ENCODE measurements at places on chromosomes 13 and 19. TPM values are rescaled to one million over a fixed set of nuclear protein-coding genes. Genes with fewer than 3 reads are reported as not detected.

DNA sequence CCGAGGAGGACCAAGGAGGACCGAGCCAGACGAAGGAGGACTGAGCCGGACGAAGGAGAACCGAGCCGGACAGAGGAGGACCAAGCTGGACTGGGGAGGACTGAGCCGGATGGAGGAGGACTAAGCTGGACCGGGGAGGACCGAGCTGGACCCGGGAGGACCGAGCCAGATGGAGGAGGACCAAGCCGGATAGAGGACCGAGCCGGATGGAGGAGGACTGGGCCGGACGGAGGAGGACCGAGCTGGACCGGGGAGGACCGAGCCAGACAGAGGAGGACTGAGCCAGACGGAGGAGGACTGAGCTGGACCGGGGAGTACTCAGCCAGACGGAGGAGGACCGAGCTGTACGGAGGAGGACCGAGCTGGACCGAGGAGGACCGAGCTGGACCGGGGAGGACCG is 3.2 kb downstream of the PIP5K1C start:
- H3K4me3 ChIP-seq = no peak overlapping the region
- no peak overlapping the region for H3K27ac ChIP-seq
- no peaks in the 10 kb centered on the region for H3K36me3 ChIP-seq
- H3K27me3 ChIP-seq = no peaks in the 10 kb centered on the region
- no peak for DNase-seq
- H3K4me1 ChIP-seq = peaks cover 20% of the 10 kb centered on the region

GRCh38 chr13:101965096-101965495 is 436.8 kb downstream of the FGF14 start:
- no peak overlapping the region for H3K4me3 ChIP-seq
- DNase-seq = no peak
- no peaks in the 10 kb centered on the region for H3K36me3 ChIP-seq
- no peaks in the 10 kb centered on the region for H3K4me1 ChIP-seq
- H3K27me3 ChIP-seq = no peaks in the 10 kb centered on the region

- H3K27ac ChIP-seq = no peak overlapping the region
- no peaks in the 10 kb centered on the region for H3K27me3 ChIP-seq
- H3K36me3 ChIP-seq = peaks cover 27% of the 10 kb centered on the region
- H3K4me3 ChIP-seq = peak overlapping the region; percentile 51
- peaks cover 32% of the 10 kb centered on the region for H3K4me1 ChIP-seq
Measured at GRCh38 chr19:939922-940321, 14.1 kb downstream of the ARID3A start.

- peaks cover 42% of the 10 kb centered on the region for H3K36me3 ChIP-seq
- DNase-seq = peak; percentile 58
- peak overlapping the region; percentile 94 for H3K27ac ChIP-seq
- peaks cover 36% of the 10 kb centered on the region for H3K4me1 ChIP-seq
- H3K4me3 ChIP-seq = peak overlapping the region; percentile 99
- H3K27me3 ChIP-seq = no peaks in the 10 kb centered on the region
Measured at GRCh38 chr19:39996218-39996810, 546 bp upstream of the ZNF546 start.

- DNase-seq = no peak
- peak overlapping the region; percentile 92 for H3K4me3 ChIP-seq
- peak overlapping the region; percentile 76 for H3K27ac ChIP-seq
- H3K4me1 ChIP-seq = peaks cover 43% of the 10 kb centered on the region
- H3K36me3 ChIP-seq = peaks cover 7% of the 10 kb centered on the region
Measured at GRCh38 chr19:42397263-42398166, 7.4 kb upstream of the CNFN start.

DNA sequence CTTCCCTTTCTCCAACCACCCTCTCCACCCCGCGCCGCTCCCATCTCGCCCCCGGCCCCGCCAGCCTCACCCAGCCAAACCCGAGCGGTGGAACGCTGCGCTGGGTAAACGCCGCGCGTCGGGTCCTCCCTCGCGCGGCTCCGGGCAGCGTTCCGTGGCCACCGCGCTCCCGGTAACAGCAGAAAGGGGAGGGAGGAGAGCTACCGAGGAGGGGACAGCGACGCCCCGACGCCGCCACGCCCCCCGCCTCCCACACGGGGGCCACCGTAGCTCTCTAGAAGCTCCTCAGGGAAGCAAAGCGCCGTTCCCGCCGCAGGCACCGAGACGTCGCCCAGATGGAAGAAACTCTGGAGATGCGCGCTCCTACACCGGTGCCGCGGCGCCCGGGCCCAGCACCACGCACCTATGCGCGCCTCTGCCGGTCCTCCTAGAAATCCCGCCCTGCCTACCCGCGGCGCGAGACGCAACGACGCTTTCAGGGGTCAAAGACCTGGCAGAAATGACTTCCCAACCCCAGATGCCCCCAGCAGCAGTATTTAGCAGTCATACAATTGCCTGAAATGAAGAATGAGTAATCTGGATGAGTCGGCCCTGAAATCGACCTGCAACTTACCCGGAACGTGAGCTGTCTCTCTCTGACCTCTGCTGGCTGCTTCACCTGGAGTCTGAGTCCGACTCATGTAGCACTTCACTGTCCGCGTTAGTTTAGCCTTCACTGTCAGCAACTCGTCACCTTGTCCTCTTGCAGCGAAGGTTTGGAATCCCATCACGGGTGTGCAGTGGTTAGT is at the start of gene RUBCNL:
RUBCNL (minus strand) TSS at position 189 of the 788 bp plus-strand sequence. CDS start 14,777 bp downstream, outside the sequence.
- H3K4me3 ChIP-seq = peak within 1 kb of the TSS; percentile 50
- H3K36me3 ChIP-seq = no peaks in the 10 kb centered on the region
- no peak for DNase-seq
- H3K27me3 ChIP-seq = peaks cover 44% of the 10 kb centered on the region

DNA sequence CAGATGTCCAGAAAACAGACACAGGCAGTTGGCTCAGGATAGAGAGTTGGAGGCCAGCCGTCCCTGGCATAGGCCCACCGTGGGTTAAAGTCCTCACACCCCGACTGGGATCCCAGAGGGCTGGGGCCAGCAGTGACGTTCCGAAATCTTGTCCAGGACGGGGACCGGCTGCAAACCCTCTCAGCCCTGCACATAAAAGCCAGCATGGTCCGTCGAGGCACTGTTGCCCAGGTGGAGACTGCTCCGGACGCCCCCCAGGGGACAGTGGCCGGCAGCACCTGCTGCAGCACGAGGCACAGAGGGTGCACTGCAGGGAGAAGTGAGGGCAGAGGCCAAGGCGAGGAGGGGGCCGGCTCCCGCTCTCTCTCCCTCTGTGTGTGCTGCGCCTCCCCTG is 4.3 kb upstream of the IFNL2 start:
- H3K36me3 ChIP-seq = no peaks in the 10 kb centered on the region
- peaks cover 43% of the 10 kb centered on the region for H3K27me3 ChIP-seq
- H3K4me3 ChIP-seq = no peak overlapping the region
- no peaks in the 10 kb centered on the region for H3K4me1 ChIP-seq

DNA sequence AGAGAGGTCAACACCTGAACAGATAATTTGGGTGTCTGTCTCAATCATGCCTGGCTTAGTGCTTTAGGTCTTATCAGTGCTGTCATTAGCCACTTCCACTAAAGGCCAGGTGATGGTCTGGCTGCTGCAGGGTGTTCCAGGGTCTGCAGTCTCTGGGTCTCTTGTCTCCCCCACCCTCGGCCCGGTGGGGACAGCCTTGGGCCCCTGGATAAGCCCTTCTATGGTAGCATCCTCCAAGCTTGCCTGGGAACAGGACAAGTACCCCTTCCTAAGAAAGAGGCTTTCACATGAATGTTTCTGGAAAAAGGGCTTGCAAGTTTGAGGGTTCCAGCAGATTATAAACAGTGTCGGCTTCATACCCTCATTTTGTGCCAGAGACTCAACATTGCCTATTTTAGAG is 29.3 kb upstream of the ZNF536 start:
- H3K27ac ChIP-seq = no peak overlapping the region
- H3K4me1 ChIP-seq = no peaks in the 10 kb centered on the region
- H3K27me3 ChIP-seq = no peaks in the 10 kb centered on the region

GRCh38 chr13:95560387-95560786 is 7.9 kb downstream of the CLDN10 start:
- no peaks in the 10 kb centered on the region for H3K4me1 ChIP-seq
- no peaks in the 10 kb centered on the region for H3K36me3 ChIP-seq
- peaks cover 30% of the 10 kb centered on the region for H3K27me3 ChIP-seq

DNA sequence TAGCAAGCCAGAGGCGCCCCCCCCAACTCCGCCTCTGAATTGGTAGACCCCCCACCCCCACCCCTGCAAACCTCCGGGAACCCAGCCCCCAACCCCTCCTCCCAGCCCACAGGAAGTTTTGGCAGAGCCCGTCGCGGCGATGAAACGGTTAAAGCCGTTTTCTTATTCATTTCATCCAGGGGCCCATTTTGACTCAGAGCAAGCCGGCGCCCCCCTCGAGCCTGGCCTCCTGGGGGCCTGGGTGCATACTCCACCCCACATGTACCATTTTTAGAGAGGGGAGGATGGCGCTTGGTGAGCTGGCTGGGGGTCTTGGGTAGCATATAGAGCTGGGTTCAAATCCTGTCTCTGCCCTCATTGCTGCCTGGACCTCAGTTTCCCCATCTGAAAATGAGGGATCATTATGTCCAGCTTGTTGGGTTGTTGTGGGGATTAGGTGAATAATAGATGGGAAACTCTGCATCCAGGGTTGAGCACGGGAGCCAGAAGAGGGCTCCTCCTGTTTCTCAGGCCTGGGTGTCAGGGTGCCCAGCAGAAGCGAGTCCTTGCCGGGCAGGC is 7.9 kb upstream of the JUNB start:
- peaks cover 46% of the 10 kb centered on the region for H3K4me1 ChIP-seq
- no peak overlapping the region for H3K27ac ChIP-seq
- H3K27me3 ChIP-seq = no peaks in the 10 kb centered on the region
- peak overlapping the region; percentile 87 for H3K4me3 ChIP-seq

DNA sequence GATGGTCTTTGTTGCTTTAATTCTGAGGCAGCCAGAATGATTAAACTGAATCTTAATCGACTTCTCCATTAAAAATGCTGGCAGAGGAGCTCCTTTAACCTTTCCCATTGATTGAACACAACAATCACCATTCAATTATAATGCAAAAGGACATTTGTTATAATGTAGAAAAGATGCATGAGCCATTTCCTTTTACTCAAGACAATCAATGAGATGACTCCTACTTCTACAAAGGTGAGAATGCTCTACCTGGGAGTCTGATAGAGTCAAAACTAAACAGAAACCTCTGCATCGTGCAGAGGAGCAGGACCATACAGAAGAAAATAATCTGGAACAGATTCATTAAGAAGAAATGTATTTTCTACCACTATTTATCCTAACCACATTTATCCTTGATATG is 253.6 kb upstream of the DACH1 start:
- no peaks in the 10 kb centered on the region for H3K36me3 ChIP-seq
- no peaks in the 10 kb centered on the region for H3K4me1 ChIP-seq
- H3K27ac ChIP-seq = no peak overlapping the region
- no peaks in the 10 kb centered on the region for H3K27me3 ChIP-seq
- H3K4me3 ChIP-seq = no peak overlapping the region

DNA sequence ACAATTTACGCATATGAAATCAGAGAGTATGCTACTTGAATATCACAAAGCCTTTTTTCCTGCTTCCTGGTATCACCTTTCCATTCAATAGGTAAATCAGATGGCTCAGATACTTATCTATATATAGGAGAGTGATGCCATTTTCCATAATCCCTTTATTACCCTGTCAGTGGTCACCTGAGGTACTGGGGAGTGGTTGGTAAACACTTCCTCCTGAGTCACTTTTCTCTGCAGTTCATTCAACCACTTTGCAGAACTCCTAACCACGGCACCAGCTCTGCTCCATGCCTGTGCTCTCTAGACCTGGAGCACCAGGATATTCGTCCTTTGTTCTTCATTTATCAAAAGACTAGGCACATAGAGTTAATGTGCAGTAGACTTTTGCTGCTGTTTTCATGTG is 748.5 kb upstream of the KLHL1 start:
- H3K4me1 ChIP-seq = no peaks in the 10 kb centered on the region
- no peaks in the 10 kb centered on the region for H3K27me3 ChIP-seq
- H3K36me3 ChIP-seq = no peaks in the 10 kb centered on the region
- no peak overlapping the region for H3K4me3 ChIP-seq
- no peak overlapping the region for H3K27ac ChIP-seq

DNA sequence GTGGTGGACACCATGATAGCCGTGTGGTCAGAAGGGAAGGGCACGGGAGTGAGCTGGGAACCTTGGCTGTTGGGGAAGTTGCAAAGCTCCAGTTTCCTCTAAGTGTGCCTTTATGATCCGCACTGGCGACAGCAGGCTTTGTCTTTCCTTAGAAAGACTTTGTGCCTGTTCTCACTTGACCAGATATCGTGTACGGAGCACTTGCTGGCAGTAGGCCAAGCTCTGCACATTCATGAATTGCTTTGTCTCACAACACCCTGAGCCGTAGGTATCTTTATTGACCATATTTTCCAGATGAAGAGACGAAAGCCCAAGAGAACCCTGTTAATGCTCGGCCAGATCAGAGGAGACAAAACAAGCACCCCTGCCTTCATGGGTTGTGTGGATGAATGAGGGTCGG is 15.1 kb downstream of the CUL4A start:
- DNase-seq = no peak
- peaks cover 55% of the 10 kb centered on the region for H3K36me3 ChIP-seq
- H3K4me3 ChIP-seq = no peak overlapping the region

DNA sequence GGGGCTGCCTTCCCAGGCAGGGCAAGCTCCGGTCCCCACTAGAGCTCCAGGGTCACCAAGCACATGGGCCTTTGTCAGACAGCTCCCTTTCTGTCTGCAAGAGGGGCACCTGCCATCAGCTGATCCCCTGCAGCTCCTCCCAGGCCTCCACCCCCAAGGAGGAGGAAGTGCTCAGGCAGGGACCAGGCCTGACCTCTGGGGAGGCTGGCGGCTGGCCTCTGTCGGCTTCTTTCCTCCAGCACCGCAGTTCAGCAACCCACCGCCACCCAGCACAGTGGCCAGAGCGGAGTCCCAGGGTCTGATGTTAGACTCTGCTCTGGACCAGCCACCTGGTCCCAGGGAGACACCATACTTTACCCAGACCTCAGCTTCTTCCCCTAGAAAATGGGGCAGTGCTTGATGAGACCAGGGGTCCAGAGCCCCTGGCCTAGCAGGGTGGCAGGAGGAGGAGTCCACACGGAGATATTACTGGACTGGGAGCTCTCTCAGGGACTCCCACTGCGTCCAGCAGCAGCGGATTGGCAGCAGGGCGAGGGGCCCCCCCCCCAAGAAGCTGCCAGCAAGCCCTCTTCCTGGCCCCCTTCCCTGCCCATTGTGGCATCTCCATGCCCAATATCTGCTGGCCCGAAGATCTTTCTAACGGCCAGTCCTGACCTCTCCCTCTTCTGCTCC is 24.1 kb downstream of the NKPD1 start:
- no peak overlapping the region for H3K27ac ChIP-seq
- peaks cover 5% of the 10 kb centered on the region for H3K4me1 ChIP-seq
- no peak for DNase-seq
- H3K27me3 ChIP-seq = no peaks in the 10 kb centered on the region
- H3K4me3 ChIP-seq = no peak overlapping the region

- DNase-seq = no peak
- H3K27ac ChIP-seq = no peak overlapping the region
- peaks cover 12% of the 10 kb centered on the region for H3K4me1 ChIP-seq
- H3K27me3 ChIP-seq = no peaks in the 10 kb centered on the region
- no peak overlapping the region for H3K4me3 ChIP-seq
Measured at GRCh38 chr13:24910502-24911132, 146.6 kb downstream of the RNF17 start.

GRCh38 chr19:49417088-49417487 is 6.2 kb downstream of the PTH2 start:
- no peak overlapping the region for H3K27ac ChIP-seq
- DNase-seq = no peak
- H3K27me3 ChIP-seq = peaks cover 55% of the 10 kb centered on the region
- H3K4me3 ChIP-seq = no peak overlapping the region

GRCh38 chr19:42269478-42270345 is 660 bp downstream of the CIC start:
- peaks cover 35% of the 10 kb centered on the region for H3K36me3 ChIP-seq
- H3K27me3 ChIP-seq = no peaks in the 10 kb centered on the region
- peak overlapping the region; percentile 99 for H3K27ac ChIP-seq
- peaks cover 36% of the 10 kb centered on the region for H3K4me1 ChIP-seq
- H3K4me3 ChIP-seq = no peak overlapping the region
- no peak for DNase-seq

The ONECUT3 gene
- total RNA-seq = not detected

The FFAR1 gene
- not detected for total RNA-seq

The HIF3A gene
- not detected for total RNA-seq

The EXOC3L2 gene
- total RNA-seq = not detected

The CEBPG gene
- total RNA-seq = 31.4 TPM
